Activated CD4-positive, alpha-beta T cell treated with anti-CD3 and anti-CD28 coated beads, Interleukin-10, Interleukin-2, amounts not matched to agents 100 ng/mL and 50 ng/mL, durations not matched to agents 16 hours and 8 hours (primary cell): ENCODE measurements at places on chromosomes 3 and 15.

DNA sequence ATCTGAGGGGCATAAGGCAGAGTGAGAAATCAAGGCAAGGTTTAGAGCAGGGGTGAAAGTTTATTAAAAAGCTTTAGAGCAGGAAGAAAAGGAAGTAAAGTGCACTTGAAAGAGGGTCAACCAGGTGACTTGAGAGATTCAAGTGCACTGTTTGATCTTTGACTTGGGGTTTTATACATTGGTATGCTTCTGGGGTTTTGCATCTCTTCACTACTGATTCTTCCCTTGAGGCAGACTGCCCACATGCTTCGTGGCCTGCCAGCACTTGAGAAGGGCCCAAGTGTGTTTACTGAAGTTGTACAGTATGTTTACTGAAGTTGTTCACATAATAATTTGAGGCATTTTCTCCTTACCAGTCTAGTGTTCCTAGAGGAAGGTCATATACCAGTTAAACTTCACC lies 367.0 kb upstream of the UBE2E2 start:
- no peak for DNase-seq

DNA sequence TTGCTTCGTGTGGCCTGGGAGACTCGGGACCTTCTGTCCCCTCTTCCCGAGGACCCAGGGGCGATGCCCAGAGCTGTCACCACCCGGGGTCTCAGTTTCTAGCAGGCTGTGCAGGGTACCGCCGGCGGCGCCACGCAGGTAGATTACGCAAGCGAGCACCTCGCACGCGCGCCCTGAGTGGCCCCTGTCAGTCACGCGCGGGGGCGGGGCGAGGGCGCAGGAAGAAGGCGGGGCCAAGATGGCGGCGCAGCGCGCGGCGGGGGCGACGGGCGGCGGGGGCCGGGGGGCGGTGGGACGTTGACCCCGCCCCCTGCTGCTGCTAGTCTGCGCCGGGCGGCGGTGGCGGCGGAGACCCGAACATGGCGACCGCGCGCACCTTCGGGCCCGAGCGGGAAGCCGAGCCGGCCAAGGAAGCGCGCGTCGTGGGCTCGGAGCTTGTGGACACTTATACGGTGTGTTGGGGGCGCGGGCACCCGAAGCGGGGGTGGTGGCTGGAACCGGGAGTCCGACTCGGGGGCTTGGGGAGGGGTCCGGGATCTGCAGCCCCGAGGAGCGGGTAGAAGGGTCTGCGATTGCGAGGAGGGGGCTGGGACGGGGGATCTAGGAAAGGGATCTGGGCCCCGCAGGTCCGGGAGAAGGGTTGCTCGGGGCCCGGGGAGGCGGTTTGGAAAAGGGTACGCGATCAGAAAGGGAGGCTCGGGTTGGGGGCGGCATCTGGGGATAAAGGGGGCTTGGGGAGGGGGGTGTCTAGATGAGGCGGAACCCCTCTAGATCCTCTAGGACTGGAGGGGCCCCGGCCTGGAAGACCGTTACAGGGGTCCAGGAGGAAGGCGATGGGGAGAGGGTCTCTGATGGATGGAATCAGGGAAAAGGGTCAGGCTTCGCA lies at the start of gene NISCH:
NISCH (plus strand) TSS at position 322 of the 886 bp plus-strand sequence; CDS start at position 360, 38 bp downstream.
- DNase-seq = peak; percentile 95

DNA sequence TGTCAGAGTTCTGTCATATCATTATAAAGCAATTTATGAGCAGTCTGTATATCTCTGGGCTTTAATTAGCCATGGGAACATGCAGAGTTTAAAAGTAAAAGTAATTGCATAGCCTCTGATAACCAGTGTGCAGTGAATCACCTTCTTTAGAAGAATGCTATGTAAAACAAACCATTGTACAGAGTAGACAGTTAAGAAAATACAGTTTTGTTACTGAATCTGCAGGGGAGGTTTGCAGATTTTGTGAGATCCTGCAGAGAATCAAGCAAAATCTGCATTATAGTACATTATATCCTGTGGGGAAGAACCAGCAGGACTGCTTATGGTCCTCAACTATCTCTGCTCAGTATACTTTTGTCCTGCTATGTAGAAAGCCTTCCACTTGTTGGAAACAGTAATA lies 396.2 kb upstream of the NAALADL2 start:
- no peak for DNase-seq

DNA sequence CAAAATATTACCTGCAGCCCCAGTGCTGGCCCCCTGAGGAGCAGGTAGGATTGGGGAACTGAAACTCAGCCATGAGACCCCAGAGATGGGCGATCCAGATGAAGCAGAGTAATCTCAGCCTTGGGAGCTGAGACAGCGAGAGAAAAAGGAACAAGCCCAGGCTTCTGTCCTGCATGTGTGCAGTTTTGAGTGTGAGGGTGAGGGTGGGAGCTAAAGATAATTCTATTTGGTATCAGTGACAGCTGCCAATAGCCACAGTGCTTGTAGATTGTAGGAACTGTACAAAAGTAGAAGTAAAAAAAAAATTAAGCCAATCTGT lies 5.9 kb downstream of the ATP8B4 start:
- no peak for DNase-seq

DNA sequence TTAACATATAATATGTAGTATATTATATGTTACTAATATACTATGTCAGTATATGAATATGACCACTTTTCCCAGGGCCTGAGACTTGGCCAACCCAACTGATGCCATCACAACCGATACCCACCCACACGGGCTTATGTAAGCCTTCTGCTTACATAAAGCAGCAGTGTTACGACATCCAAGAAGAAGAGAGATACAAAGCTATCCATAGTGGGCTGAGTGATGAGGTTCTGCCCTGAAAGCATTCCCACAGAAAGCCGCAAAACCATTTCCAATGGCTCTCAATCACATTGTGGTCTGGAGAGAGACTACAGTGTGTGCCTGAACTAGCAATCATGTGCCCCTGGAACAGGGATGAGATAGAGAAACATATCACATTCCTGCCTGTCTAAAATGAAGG lies 177.9 kb downstream of the PLOD2 start:
- DNase-seq = no peak

- peak; percentile 11 for DNase-seq
Observed at GRCh38 chr15:96058103-96058851, 272.2 kb upstream of the NR2F2 start.

DNA sequence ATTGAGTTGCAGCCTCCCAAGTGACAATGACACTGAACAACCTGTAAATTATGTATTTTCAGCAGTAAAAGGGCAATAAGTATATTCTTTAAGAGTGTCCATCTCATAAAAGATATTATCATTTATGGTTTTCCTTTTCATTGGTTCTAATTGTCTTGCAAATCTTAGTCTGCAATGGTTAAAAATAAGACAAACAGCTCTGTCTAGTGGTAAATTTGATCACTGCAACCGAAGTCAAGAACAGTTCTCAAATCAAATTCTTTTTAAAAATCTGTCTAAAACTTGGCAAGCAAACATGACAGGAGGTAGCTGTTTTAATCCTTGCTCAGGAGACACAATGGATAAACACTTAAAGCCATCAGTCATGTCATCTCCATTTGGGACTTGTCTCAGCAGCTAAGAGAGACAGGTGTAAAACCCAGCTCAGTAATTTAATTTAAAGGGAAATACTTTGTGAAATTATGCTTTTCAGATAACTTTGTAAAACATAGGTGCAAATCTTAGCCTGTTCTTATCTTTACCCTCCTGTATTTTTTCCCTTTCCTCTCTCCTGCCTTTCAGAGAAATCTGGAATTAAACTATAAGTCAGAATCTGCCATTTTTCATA lies 150.3 kb upstream of the ARHGEF26 start:
- no peak for DNase-seq

GRCh38 chr3:134255404-134255803 lies 4.7 kb upstream of the RYK start:
- DNase-seq = no peak

GRCh38 chr15:84748274-84749110 lies at the start of gene ZNF592:
TSS of gene ZNF592 (plus strand) at chr15:84748592. CDS start at chr15:84782676, 34,084 bp downstream.
- DNase-seq = peak; percentile 82

- no peak for DNase-seq
Observed at GRCh38 chr15:69825941-69826818, 271.5 kb downstream of the TLE3 start.

DNA sequence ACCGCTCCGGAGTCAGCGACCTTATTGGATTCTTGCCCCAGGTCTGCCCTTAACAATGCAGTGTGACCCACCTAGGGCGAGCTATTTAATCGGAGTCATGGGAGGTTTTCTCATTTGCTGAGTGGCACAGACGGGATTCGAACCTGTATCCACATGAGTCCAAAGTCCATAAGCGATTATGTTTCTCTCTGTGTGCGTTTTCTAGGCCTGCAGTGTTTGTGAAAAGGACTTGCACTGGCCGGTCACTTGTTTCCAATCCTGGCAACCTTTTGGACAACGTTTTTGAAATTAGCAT lies 691 bp upstream of the HDGFL3 start:
- no peak for DNase-seq

DNA sequence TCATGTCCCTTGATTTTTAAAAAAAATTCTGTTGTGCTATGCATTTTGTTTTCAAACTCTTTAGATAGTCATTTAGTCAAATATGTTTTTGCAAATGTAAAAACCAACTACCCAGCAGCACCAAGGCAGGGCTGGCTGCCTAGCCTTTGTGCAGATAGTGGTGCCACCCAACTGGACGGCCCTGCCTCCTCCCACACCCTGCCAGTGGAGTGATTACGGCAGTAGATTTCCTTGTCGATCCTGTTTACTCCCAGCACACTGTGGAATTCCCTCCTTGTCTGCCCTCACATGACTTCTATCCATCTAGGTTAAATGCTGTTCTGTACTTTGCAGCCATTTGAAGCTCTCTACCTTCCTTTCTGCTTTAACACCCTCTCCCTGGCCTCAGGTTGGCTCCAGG lies 79.4 kb upstream of the PLXNA1 start:
- DNase-seq = no peak

GRCh38 chr3:70947579-70947978 lies 635.1 kb upstream of the MDFIC2 start:
- no peak for DNase-seq

- DNase-seq = peak; percentile 48
Observed at GRCh38 chr3:12916159-12916558, 74.8 kb upstream of the RPL32 start.

- DNase-seq = peak; percentile 25
Observed at GRCh38 chr15:45640616-45641015, 5.8 kb downstream of the SQOR start.

- no peak for DNase-seq
Observed at GRCh38 chr15:70067681-70068080, 30.0 kb downstream of the TLE3 start.

DNA sequence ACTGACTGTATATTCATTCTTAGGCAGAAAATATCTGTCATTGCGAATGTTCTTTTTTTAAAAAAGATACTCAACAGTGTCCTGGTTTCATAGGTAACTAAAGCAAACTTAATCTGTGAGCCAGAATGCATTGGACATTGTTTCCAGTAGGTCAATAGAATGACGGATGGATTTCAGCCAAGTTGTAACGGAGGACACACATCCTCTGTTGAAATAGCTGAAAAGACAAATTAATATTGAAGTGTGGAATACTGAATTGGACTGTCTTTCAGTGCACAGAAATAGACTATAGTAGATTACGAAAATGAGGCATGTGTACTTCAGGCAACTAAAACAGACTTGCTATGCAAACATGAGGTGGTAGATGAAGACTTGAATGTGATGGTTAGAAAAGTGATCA lies 461.6 kb downstream of the WDR72 start:
- DNase-seq = no peak

GRCh38 chr3:159884661-159885402 lies 103.8 kb upstream of the IL12A start:
- peak; percentile 39 for DNase-seq

DNA sequence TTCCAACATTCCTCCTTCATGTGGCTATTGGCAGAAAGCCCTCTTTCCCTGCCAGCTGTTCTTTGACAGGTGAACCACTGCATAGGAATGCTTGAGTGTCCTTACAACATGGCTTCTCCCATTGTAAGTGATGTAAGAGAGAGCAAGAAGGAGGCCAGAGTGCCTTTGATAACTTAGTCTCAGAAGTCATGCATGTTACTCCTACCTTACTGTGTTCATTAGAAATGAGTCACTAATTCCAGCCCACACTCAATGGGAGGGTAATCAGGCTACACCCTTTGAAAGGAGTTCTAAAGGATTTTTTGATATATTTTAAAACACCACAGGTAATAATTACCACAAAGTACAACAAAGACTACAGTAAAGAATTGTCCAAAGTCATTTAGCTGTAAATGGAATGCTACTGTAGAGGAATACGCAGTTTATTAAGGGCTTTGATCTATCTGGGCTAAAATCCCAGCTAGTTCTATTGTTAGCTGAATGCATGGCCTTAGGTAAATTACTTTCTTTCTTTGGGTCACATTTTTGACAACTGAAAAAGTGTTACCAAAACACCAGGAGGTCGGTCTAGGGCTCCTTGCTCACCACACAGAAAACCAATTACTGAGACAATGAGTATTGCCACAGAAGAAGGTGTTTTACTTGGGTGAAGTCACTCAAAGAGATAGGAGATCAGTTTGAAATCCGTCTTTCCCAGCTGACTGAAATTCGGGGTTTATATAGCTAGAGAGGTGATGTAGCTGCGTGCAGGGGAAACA lies 154.9 kb downstream of the GRM7 start:
- no peak for DNase-seq

GRCh38 chr3:58609990-58610389 lies 32.8 kb upstream of the FAM107A start:
- DNase-seq = peak; percentile 74

DNA sequence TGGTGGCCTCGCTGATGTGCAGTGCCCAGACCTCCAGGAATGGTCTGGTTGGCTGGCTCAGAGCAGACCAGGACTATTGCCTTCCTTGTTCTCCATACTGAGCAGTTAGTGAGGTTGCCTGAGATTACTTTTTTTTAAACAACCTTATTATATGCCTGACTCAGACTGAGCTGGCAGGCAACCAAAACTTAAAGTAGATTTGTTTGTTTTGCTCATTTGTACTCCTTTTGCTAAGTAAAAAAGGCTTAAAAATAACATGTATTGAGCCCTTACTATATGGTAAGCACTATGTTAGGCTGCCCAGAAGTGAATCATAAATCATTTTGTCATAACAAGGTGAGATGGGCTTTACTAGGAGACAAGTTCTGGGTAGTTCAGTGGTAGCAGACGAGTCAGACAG lies 92.4 kb downstream of the GHSR start:
- DNase-seq = no peak

GRCh38 chr3:155629056-155629455 lies 115.8 kb downstream of the PLCH1 start:
- DNase-seq = no peak

DNA sequence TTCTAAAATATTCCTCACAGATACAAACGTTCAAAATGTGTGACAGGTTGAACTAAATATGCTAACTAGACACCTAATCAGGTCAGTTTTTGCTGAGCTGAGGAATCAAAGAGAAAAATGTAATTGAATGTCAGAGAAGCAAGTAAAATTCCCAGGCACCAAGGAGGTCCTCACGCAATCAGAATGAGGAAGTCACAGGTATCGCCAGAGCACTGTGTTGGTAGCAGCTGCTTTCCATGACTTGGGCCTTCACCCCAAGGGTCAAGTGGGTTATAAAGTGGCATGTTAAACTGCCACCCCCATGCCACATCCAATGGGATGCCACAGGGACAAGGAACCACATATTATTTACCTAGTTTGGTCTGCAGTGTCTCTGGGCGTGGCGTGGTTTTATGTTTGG lies 125.0 kb downstream of the TFG start:
- DNase-seq = no peak

- no peak for DNase-seq
Observed at GRCh38 chr15:69668039-69668705, 215.6 kb downstream of the RPLP1 start.

GRCh38 chr3:175869404-175869803 lies 1010.3 kb downstream of the NAALADL2 start:
- peak; percentile 1 for DNase-seq
